ENCODE measurements at places on chromosomes 13 and 19.

DNA sequence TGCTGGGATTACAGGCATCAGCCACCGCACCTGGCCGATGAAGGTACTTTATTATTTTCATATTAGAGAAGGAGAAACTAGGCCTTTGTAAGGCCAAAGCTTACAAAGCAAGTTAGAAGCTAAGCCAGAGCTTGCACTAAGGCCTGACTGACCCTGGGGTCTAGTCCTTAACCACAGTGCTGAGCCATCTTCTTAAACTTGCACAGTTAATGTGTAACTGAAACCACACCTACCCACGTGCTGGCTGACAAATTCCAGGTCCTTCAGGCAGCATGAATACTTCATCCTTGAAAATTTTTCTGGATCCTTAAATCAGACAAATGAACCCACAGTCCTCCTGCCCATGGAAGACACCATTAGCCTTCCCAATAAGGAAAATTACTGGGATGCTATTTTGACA lies 880.6 kb downstream of the UQCRFS1 start:
- no peak for DNase-seq

DNA sequence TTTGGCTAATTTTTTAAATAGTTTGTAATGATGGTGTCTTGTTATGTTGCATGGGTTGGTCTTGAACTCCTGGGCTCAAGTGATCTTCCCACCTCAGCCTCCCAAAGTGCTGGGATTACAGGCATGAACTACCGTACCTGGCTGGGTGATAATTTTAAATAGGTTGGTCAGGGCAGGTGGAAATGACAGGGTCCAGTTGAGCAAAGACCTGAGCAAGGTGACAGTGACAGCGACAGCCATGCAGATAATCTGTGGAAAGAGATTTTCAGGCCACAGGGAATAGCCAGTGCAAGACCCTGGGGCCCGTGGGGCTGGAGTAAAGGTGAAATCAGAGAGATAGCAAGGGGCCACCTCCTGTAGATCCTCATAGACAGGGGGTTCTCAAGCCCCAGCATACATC lies 3.5 kb downstream of the SPACA6 start:
- DNase-seq = no peak

DNA sequence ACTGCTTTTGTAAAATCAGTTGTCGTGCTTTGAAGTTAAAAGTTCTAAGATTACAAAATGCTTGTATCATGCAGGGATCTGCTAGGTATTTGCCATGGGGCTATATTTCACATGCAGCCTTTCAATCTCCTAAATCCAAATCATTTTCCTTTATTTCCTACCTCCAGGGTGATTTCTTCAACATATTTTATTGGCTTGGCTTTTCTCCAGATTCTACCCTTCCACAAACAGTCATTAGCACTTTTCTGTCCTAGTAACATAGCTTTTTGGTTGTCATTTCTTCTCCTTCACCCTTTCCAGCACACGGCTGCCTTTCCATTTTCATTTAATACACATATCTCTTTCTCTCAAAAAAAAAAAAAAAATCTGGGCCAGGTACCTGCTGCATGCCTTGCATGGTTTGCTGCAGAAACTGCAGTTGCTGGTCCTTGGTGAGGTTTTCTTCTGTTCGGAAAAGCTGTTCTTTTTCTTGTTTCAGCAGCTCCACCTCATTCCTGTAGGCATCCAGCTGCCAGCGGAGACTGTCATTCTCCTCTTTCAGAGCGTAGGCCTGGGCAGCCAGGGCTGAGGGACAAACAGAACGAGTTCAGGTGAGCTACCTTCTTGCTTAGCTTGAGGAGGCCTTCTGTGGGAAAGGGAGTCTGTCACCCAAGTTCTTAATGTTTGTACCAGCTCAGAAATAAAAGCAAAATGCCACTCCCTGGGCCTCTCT lies 274.7 kb downstream of the DNAJC15 start:
- DNase-seq = no peak

DNA sequence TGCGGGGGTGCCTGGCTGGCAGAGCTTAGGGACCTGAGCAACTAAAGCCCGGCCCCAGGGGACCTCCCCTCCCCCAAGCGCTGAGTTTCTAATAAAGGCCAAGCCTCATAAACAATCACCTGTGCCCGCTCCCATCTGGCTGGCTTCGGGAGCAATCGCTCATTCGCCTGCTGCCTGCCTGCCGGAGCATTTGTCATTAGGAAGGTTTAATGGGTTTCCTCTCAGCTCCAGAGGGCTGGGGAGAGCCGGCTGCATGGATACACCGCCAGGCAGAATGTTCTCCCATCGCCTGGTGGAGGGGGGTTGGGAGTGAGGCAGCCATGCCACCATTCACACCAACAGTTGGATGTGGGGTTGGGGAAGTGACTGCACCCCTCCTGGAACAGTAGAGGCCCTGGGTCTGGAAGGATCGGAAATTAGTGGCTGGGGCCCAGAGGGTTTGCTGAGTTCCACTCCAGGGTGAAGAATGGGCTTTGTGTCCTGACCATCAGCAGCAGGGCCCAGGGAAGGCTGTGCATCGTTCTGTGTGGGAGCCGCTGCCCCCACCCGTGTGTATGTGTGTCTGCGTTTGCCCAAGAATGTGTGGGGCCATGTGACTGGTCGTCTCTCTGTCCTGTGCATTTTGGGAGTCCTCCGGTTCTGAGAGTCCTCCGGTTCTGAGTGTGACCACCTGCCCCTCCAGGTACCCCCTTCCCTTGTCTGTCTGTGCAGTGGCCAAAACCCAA lies 15.3 kb downstream of the PIN1 start:
- no peak for DNase-seq

- DNase-seq = no peak
Measured at GRCh38 chr19:43318796-43319314, 34.6 kb upstream of the CD177 start.

DNA sequence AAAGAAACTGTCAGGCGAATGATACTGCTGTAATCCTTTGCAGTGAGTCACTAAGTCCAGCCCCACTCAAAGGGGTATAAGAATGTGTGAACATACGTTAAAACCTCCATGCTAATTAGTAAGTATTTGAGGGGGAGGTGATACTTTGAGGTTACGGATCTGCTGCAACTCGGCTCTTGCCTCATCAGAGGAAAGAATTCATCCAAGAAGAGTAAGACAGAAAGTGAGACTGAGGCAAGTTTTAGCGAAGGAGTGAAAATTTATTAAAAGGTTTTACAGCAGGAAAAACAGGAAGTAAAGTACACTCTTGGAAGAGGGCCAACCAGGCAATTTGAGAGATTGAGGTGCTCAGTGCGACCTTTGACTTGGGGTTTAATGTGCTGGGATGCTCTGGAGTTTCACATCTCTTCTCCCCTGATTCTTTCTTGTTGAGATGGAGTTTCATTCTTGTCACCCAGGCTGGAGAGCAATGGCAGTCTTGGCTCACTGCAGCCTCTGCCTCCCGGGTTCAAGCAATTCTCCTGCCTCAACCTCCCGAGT lies 9.8 kb downstream of the CLEC4M start:
- peak; percentile 56 for DNase-seq

GRCh38 chr19:14059093-14059480 lies 2.8 kb downstream of the PALM3 start:
- peak; percentile 58 for DNase-seq

- DNase-seq = no peak
Measured at GRCh38 chr13:109867766-109868165, 81.4 kb upstream of the IRS2 start.
